OCI-LY7 (cell line): ENCODE measurements at places on chromosomes 13 and 19. TPM values are rescaled to one million over a fixed set of nuclear protein-coding genes. Genes with fewer than 3 reads are reported as not detected.

Gene LILRB5
- not detected in 2 replicates for total RNA-seq

Gene ITGBL1
- total RNA-seq = not detected in 2 replicates

Gene SGCG
- total RNA-seq = not detected in 2 replicates

Gene SLITRK5
- total RNA-seq = 20.0 and 23.5 TPM in 2 replicates

Gene RASA3
- total RNA-seq = 15.0 and 17.9 TPM in 2 replicates

Gene PCDH17
- not detected in 2 replicates for total RNA-seq

Gene ZNF677
- not detected in 2 replicates for total RNA-seq

Gene LILRA6
- total RNA-seq = not detected in 2 replicates

Gene PLEKHG2
- 65.9 and 68.2 TPM in 2 replicates for total RNA-seq

Gene MBD3L3
- not detected in 2 replicates for total RNA-seq

Gene RXFP2
- not detected in 2 replicates for total RNA-seq

Gene C1QTNF9B
- not detected in 2 replicates for total RNA-seq

Gene KLK2
- total RNA-seq = not detected in 2 replicates

Gene CYP4F2
- total RNA-seq = not detected in 2 replicates

DNA sequence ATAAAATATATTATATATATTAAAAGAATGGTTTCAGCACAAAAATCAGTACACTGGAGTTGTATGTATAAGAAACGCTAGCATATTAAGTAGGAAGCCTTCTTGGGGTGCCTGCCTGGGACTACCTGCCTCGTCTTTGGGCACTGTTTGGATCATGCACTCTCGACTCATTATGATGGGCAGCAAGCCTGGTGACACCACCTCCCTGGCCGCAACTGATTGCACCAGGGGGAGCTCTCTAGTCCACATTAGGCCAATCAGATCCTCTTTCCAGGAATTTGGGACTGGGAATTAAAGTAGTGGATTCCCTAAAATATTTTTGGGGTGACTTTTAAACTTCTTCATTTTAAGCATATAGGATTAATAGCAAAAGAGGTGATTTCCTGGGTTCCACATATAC is 56.0 kb upstream of the RGCC start:
- peak; percentile 26 for DNase-seq

GRCh38 chr19:10712754-10713153 is 5.1 kb upstream of the DNM2 start:
- no peak for DNase-seq

DNA sequence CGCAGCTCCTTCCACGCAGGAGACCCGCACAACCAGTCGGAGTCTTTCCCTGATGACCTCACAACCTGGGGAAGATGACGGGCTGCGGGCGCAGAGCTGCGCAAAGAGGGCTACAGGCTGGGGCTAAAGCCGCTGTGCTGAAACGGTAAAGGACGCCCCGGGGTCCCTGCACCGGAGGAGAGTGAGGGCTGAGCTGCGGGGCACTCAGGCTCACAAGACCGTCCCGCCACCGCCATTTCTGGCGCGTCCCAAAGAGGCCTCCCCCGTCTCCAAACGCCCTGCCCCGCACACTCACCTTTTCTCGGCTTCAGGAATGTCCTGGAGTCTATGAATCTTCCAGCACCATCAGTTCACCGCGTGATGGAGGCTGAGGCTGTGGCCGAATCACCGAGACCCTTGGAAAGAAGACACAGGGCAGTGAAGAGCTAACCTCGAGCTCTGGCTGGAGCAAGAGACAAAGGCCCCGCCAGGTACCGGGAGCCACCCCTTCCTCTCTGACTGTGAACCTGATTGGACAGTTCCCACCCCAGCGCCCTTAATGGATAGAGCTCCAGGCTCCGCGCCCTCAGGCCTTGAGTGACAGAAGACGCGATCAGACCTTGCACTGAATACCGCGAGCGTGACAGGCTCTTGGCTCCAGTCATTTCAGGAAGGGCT is 41.8 kb upstream of the ZNF429 start:
- DNase-seq = no peak

DNA sequence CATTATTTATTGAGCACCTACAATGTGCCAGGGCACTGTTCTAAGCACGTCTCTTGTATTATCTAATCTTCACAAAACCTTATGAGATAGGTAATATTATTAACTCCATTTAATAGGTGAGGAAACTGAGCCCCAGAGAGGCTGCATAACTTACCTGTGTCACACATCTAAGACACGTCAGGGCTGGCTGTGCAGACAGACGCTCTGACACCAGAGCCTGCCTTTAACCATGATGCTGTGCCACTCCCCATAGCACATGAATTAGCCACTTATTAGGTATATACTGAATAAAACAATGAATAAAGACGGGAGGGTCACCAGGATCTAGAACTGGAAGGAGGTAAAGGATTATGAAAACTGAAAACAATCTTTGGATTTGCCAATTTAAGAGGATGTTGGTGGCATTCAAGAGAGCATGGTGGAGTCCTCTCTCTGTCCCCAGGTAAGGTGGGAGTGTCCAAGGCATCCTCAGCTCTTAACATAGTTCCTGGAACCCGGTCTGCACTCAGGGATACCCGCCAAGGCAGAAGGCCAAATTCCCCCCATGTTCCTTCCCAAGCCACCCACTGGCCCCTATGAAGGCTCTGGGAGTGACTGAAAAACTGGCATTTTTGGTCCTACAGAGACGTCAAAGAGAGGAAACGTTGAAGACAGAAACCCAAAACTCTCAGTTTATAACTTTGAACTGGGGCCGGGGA is 479.7 kb downstream of the FOXO1 start:
- DNase-seq = no peak

- DNase-seq = no peak
Measured at GRCh38 chr13:53601113-53601512, 572.5 kb downstream of the OLFM4 start.

- no peak for DNase-seq
Measured at GRCh38 chr13:32910530-32910929, 105.7 kb upstream of the KL start.

GRCh38 chr13:27137759-27138158 is 33.9 kb downstream of the USP12 start:
- DNase-seq = no peak

DNA sequence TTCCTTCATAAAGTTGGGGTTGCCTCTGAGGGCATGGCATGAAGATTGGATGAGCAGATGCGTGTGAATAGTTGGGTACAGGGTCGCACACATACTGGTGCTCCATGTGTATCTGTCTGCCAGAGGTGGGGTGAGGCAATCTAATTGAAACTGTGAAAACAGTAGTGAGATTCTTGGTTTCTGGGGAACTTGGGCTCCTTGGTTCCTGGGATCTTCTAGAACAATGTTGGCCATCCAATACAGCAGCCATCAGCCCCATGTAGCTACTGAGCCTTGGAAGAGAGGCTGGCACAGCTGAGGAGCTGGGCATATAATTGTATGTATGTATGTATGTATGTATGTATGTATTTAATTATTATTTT is 616 bp downstream of the FCHO1 start:
- DNase-seq = no peak

DNA sequence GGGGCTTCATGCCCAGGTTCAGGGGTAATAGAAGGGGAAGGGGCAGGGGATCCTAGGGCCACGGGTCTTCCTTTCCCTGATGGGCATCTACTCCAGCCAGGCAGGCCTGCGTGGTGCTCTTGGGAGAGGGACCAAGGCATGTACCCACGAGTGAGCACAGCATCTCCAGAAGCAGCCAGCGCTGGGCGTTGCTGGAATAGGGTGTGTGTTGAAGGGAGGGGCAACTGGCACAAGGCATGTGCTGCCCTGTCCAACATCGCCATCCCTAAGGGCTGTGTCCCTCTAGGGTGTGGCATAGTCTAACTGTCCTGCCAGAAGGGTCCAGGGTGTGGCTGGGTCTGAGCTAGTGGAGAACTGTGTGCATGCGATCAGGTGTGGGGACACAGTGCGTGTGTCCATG is 2.9 kb downstream of the NOTCH3 start:
- DNase-seq = no peak

- no peak for DNase-seq
Measured at GRCh38 chr19:46328079-46328478, 18.8 kb upstream of the PPP5C start.

DNA sequence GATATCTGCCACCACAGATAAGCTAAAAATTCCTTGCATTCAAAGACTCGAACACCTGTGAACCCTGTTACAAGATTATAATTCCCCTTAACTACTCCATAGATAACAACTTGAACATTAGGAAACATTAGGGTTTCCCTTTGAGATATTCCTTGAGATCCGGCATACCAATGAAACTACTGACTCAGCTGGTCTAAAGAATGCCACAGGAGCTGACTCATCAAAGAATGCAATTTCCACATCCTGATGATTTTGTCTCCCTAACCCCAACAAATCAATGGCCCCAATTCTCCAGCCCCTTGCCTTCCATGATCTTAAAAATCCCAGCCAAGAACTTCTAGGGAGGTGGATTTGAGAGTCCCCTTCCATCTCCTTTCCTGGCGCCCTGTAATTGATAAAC is 35.6 kb upstream of the ZNF599 start:
- no peak for DNase-seq

GRCh38 chr13:48266701-48267639 is 34.0 kb downstream of the ITM2B start:
- no peak for DNase-seq

DNA sequence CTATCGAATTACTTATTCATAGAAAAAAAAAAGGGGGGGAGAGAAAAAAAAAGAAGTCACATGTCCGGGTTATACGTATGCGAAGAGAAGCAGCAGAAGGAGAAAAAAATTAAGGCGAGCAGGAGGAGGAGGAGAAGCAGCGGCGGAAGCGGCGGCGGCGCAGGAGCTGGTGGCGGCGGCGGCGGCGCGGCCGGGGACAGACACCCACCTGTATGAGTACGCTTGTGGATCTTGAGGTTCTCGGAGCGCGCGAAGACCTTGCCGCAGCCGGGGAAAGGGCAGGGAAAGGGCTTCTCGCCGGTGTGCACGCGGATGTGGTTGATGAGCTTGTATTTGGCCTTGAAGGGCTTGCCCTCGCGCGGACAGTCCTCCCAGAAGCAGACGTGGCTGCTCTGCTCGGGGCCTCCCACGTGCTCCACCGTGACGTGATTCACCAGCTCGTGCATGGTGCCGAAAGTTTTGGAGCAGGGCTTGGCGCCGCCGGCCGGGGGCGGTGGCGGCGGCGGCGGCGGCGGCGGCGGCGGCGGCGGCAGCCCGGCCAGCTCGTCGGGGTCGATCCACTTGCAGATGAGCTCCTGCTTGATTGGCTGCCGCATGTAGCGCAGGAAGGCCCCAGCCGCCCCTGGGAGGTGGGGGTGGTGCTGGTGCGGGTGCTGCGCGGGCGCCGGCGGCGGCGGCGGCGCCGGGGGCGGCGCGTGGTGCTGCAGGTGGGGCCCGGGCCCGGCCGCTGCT is 1.5 kb downstream of the ZIC5 start:
- no peak for DNase-seq

GRCh38 chr13:31905961-31906360 is 125.6 kb upstream of the FRY start:
- no peak for DNase-seq

DNA sequence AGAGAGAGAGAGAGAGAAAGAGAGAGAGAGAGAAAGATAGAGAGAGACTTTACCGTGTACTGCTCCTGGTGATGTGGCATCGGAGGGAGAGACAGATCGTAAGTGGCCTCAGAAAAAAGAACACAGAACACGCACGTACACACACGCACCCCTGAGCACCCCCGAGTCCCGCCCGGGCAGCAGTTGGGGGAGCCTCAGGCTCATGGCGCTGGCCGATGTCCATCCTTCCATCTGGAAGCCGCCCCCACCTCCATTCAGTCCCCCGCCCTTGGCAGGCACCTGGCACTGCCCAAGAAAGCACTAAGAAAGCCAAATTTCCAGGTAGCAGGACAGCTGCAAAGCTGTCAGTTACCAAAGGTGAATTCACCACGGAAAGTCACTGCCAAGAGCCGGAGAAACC is 116.9 kb downstream of the IER2 start:
- no peak for DNase-seq

GRCh38 chr19:32372726-32373517 is 27.5 kb downstream of the ZNF507 start:
- DNase-seq = no peak

DNA sequence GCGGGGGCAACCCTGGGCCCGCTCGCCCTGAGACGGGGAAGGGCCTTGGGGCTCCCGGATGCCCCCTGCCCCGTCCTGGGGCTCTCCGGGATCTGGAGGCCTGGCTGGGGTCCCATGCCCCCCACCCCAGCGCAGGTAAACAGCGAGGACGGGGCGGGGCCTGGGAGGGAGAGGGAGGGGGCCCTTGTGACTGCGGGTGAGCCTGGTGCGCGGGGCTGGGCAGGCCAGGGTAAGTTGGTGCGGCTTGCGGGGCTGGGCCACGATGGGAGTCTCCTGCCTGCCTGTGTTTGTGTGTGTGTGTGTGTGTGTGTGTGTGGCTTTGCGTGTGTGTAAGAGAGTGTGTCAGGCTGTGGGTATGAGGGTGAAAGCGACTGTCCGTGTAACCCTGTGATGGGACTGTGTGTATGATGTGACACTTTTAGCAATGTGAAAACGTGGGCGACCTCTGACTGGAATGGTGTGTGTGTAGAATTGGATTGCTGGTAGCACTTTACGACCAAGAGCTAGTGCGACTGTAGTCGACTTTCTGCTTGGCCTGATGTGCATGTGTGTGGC is 426 bp downstream of the KLC3 start:
- no peak for DNase-seq

DNA sequence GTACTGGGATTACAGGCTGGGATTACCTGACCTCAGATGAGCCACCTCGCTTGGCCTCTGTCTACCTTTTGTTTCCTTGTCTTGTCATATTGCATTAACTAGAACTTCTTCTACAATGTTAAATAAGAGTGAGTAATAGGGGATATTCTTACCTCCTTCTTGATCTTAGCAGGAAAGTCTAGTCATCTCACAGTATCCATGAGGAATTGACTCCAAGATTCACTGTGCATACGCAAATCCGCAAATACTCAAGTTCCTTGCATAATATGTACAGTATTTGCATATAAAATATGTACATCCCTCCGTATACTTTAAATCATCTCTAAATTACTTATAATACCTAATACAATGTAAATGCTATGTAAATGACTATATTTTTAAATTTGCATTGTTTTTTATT is 78.3 kb downstream of the POLR1D start:
- DNase-seq = no peak

GRCh38 chr19:16945364-16945714 is 56.5 kb downstream of the F2RL3 start:
- DNase-seq = no peak

DNA sequence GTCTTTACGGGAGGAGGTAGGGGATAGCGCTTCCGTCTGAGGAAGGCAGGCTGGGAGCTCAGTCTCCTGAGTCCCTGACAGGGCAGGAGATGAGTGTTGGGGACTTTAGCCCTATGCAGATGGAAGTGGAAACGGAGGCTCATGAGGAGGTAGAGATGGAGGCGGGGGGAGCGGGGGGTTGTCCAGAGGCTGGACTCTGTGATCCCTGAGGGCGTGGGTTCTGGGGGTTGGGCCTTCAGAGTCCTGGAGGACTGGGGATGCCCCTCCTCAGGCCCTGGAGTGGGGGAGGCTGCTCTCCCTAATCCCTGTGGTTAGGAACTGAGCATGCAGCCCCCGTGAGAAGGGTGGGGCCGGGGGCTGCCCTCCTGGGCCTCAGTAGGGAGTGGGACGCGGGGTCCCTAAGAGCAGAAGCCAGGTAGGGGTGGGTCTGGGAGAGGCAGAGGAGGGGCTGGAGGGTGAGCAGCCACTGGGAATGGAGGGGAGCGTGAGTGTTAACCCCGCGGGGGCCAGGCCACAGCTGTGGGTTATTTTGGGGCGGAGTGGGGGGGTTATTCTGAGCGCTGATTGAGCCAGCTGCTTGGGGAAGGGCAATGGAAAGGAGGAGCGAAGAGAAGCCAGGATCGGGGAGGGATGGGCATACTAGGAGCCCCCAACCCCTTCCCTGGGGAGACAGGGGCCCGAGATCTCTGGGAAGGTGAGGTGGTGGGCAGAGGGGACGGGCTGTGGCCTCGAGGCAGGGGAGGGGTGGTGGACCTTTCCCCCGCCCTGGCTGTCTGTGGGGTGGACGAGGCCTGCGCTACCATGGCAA is 2.8 kb downstream of the GRIN2D start:
- DNase-seq = no peak

GRCh38 chr19:53531457-53531856 is 6.5 kb upstream of the ZNF331 start:
- DNase-seq = no peak
